ENCODE measurements at places on chromosomes 2 and 18.

GRCh38 chr2:8202132-8202531, 479.7 kb upstream of the ID2 start:
- no peak for DNase-seq

GRCh38 chr2:30686000-30686399, 121.2 kb downstream of the CAPN13 start:
- no peak for DNase-seq

DNA sequence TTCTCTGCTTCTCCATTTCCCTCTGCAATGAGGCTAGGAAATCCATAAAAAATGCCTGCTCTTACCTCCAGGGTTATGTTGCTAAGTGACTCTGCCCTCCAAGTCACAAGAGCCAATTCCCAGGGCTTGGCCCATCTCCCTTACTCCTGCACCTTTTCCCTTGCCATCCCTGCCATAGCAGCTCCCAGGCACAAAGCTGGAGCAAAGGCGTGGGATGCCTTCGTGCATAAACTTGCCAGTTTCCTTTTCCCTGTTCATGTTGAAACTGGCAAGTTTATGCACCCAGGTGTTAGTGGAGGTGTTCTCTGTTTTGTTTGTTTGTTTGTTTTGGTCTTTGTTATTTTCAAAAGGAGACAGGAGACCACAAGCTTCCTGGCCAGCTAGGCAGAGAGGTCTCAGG, 195.1 kb downstream of the ACKR3 start:
- no peak for DNase-seq

- no peak for DNase-seq
Measured at GRCh38 chr18:8217051-8217564, 392.1 kb upstream of the RAB12 start.

Measured in neuronal stem cell (in vitro differentiated cells).